ENCODE measurements at places on chromosomes 11 and 22.

DNA sequence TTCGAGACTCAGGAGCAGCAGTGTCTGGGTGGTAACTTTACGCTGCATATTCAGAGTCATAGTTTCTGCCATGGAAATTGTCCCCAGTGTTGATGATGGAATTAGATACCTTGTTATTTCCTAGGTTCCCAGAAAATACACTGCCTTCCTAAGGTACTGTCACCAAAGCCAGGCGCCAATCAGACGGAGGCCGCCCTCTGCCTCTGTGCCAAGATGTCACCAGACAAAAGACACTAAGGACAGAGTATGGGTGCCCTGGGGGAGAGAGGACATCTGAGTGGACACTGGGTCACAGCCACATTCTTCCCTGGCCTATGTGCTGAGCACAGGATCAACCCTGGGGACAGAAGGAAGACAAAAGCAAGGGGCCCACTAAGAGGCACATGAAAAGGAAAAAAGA is 11.2 kb downstream of the PLA2G6 start:
- no peak for DNase-seq

GRCh38 chr11:45860764-45861510 is 13.7 kb downstream of the CRY2 start:
- DNase-seq: no peak

DNA sequence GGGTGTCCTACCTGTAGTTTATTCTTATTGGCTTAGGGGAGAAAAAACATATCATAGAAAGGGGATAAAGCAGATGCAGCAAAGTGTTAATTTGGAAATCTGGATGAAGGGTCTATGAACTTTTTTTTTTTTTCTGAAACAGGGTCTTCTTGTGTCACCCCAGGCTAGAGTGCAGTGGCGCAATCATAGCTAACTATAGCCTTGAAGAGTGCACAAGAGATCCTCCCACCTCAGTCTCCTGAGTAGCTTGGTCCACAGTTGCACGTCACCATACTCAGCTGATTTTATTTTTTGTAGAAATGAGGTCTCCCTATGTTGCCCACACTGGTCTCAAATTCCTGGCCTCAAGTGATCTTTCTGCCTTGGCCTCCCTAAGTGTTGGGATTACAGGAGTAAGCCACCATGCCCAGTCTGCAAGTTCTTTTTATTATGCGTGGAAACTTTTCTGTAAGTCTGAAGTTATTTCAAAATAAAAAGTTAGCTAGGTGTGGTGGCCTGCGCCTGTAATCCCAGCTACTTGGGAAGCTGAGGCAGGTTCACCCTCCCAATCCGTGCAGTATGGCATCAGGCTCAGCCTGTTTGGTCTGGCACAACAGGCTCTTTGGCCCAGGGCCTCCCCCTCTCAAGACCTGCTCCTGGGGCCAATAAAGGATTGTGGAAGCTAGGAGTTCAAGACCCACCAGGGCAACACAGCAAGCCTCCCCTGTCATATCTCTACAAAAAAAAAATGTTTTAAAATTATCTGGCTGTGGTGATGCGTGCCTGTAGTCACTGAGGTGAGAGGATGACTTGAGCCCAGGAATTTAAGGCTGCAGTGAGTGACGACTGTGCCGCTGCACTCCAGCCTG is 111.9 kb downstream of the MED15 start:
- no peak for DNase-seq

- no peak for DNase-seq
Measured at GRCh38 chr11:16043617-16044016, 312.7 kb downstream of the SOX6 start.

DNA sequence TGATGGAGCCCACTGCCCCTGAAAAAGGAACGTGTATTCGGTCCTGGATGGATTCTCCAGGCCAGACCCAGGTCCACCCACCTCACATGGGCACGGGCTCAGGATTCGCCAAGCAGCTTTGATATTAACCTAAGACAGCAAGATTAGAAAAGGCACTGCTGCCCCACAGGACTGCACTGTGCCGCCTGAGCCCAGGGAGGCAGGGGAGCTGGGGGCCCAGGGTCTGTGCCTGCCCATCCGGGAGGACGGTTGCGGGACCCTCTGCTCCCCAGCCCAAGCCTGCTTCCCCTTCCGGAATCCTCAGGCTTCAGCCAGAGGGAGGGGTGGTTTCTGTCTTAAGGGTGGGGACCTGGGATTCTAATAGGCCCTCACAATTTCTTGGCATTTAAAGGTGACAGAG is 13.5 kb upstream of the VSIG10L2 start:
- no peak for DNase-seq

GRCh38 chr11:74284466-74284865 is 27.0 kb downstream of the P4HA3 start:
- DNase-seq: no peak

DNA sequence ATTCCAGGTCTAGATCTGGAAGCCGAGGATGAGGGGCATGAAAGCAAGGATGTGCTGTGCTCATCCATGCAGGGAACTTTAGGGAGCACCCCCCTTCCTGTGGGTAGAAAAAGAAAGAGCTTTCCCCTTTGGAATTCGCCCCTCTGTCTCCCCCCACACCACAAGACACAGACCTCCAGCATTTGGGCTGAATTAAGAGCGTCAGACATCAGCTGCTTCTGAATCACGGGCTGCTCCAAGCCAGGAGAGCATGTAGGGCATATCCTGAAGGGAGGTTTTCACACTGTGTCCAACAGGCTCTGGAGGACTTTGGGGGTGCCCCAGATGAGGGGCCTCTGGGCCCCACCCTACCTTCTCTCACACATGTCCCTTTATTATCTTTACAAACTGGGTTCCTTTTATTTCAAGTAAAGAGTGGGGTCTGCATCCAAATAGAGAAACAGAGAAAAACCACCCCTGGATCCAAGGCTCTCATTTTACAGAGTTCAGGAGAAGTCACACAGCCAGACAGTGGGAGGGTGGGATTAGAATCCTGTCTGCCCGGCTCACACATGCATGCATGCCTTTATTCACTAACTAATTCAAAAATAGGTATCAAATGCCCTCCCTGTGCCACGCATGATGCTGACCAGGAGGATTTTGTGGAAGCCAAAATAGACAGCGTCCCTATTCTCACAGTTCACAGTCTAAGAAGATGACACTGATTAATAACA is 52.8 kb downstream of the LRRC32 start:
- DNase-seq: no peak

GRCh38 chr11:69931994-69932910 is 113.0 kb upstream of the FGF3 start:
- no peak for DNase-seq

DNA sequence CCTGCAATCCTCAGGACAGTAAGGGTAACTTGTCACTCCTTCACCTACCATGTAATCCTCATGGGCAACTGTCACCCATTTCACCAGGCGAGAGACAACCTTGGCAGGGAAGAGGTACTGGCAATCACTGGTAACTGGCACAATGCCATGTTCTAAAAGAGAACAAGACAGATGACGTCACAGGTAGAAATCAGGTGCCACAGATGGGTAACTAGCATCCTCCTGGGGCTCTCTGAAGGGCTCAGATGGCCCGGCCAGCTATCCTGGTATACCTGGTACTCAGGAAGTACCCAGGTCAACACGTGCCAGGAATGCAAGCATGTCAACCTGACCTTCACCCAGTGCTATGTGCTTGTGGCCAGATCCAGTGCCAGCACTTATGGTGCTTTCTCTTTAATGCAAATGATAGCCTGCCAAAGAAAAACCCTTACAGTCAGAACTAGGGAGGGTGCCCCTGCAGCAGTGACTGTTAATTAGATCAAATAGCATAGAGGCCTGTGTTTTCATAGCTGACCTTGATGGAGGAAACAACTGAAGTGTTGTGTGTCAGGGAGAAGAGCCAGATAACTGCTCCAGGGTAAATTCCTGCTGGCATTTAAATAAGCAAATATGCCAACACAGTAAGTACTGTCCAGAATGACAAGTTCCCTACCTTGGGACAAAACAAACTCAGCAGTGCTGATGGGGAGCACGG is 36.2 kb downstream of the THOC5 start:
- DNase-seq: no peak

DNA sequence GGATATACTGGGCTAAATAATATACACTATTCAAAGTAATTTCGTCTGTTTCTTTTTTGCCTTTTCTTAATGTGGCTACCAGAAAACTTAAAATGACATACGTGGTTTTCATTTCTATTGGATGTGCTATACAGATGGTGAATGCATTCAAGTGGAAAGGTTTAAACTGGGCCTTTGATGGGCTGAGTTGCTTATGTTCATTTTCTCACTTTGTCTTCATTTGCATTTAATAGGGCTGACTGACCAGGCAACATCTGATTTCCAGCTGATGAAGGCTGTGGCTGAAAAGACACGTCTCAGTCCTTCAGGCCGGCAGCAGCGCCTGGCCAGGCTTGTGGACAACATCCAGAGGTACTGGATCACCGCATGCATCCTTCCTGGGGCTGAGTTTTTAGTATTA is 27.9 kb downstream of the PIWIL4 start:
- no peak for DNase-seq

- DNase-seq: no peak
Measured at GRCh38 chr11:46280706-46281105, 3.2 kb downstream of the CREB3L1 start.

DNA sequence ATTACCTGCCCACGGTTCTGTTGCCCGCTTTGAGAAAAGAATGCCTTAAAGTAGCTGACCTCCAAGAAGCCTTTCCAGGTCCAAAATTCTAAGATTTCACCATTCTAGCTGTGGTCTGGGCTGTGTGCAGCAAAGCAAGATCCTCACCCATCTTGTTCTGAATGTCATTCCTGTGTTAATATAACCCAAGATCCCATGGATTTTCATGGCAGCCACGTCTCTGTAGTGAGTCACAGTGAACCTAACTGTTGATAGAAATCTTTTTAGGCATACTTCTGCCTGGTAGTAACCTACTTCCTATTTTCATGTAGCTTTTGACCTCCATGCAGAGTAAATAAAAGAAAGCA is 210.0 kb downstream of the NAV2 start:
- DNase-seq: no peak

- peak; percentile 57 for DNase-seq
Measured at GRCh38 chr11:123302751-123303195, 107.7 kb upstream of the CLMP start.

DNA sequence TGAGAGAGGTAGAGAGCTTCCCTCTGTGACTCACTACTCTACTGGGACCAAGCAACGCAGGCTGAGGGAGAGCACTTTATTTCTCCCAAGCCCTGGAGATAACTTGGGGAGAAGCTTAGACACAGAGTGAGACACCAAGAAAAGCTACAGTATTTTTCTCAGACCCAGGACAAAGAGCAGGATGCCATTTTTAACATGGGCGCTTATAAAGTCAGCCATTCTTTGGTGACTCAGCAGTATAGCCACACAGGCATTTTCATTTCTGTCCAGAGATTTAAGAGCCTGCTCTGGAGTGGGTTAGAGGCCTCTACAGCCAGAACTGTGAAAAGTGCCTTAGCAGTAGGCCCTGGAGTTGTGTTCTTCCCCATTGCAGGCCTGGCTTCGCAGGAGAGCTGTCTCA is 55.0 kb upstream of the GLYAT start:
- DNase-seq: no peak

DNA sequence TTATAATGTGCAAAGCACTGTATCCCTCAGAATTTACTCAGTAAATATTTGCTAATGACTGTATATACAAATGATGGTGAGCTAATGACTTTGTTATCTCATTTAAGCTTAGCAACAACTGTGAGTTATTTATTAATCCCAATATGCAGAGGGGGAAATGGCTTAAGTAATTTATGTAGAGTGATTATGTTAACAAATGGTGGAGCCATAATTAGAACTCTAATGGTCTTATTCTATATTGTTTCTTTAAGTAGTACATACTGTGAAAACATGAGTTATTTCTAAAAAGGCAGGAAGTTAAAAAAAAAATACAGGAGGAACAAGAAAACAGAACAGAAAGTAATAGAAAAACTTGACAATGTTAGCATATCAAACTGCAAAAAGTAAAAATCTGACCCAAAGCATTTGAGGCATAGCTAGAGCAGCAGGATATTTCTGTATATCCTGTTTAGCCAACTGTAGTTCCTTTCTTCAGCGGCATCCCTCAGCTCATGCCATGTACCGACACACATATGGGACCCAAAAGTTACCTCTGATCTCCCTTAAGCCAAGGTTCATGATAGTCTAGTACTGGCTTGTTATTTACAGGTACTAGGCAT is 94.2 kb downstream of the FCHSD2 start:
- no peak for DNase-seq
